NCI-H2029 (cell line): ENCODE measurements at places on chromosomes 2 and 18.

DNA sequence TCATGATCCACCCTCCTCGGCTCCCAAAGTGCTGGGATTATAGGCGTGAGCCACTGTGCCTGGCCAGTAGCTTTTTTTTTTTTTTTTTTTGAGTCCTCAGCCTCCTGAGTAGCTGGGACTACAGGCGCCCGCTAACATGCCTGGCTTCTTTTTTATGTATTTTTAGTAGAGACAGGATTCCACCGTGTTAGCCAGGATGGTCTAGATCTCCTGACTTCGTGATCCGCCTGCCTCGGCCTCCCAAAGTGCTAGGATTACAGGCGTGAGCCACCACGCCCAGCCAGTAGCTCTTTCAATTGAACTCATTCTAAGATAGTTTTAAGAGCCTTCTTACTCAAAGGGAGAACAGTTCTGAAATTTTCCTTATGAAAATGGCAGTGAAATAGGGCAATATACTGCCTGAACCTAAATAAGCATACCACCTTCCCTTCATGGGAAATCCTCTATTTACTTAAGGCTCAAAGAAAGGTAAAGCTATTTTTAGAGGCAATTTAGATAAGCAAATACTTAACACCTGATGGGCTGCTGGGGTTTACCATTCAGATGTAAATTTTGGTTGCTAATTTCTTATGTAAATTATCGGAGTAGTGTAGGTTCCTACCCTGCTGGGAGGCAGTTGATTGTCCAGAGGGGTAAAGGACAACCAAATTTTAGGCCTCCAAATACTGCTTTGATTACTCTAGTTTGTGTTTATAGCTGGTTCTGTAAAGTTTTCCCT is 144.7 kb downstream of the GREB1L start:
- no peak for DNase-seq

- DNase-seq = peak; percentile 1
Observed at GRCh38 chr2:95389245-95390119, 13.0 kb upstream of the FAHD2A start.

DNA sequence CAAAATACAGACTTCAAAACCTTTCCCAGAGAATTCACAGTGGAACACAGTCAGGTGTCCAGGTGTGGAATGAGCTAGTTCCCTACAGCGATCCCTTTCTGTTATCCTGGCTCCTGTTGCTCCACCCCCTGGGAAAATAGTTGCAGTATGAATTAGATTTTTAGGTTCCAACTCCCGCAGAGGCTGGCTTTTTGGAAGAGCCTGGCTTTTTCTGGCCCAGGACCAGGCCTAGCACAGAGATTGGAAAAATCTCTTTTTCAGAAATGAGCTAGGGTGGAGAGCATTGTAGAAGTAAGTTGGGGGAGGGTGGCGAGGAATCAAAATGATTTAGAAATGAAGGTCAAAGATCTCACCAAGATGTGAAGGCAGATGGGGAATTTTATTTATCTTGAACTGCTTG is 27.1 kb downstream of the COL5A2 start:
- DNase-seq = no peak

DNA sequence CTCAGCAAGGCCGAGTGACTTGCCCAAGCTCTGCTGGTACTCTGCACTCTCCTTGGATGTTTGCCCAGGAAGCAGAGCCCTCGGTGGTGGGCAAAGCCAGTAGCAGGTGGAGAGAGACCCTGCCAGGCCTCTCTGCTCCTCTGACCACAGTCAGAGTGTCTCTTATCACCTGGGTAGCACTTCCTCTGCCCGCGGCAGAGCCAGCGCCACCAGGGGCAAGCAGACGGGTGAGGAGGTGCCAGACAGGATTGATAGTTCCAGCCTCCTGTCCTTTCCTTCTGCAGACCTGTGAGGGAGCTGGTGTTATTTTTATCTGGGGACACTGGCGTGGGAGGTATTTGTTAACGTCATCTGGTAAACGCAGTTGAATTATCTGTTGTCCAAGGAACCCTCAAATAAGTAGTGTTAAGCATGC is 152.9 kb downstream of the SMAD7 start:
- DNase-seq = peak; percentile 36

DNA sequence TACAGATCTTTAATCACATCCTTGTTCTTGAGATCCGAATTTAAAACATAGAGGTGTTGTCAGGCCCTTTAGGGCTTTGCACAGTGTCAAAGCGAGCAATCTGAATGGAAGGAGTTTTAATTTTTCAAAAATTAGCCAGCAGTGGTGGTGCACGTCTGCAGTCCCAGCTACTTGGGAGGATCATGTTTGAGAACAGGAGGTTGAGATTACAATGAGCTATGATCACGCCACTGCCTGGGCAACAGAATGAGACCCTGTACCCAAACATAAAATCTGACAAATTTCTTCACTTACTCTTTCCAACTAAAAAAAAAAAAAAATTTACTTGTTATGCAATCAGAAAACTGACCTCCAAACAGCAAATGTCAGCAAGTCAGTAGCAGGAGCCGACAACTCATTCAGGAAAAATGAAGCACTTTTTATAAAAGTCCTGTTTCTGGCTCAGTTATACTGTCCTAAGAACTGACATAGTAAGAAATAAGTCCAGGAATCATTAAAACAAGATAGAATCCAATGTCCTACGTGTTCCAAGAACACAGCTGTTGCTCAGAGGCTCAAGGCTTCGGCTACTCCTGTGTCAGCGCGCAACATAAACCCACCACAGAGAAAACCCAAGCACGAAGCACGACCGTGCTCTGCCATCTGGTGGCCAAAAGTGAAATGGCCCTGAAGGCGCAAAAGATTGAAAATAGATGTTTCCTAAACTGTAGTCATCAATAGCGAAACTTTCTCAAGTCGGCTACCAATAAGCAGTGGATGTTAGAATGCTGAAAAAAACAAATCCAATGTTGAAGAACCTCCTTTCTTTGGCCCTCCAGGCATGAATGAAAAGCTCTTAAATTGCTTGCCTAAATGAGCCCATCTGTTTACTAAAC is 138.1 kb downstream of the INO80D start:
- DNase-seq = peak; percentile 16

DNA sequence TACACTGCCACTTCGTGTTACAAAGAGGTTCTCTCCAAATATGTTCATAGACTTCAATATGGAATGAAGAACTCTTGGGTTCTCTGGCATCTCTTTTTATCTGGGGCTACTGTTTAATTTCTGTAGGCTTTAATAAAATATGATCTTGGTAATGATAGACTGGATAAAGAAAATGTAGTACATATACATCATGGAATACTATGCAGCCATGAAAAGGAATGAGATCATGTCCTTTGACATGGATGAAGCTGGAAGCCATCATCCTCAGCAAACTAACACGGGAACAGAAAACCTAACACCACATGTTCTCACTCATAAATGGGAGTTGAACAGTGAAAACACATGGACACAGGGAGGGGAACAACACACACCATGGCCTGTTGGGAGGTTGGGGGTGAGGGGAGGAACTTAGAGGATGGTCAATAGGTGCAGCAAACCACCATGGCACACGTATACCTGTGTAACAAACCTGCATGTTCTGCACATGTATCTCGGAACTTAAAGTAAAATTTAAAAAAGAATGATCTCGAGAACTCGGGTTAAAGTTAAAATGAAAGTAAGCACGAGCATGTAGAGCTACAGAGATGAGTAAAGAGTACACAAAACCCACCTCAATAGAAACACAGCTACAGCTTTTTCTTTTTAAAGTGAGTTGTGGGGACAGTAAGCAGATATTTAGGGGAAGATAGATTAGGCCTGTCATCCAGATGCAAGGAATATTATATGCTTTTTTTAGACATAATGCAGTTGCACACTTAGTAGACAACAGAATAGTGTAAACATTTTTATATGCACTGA is 102.3 kb downstream of the SGPP2 start:
- DNase-seq = no peak

DNA sequence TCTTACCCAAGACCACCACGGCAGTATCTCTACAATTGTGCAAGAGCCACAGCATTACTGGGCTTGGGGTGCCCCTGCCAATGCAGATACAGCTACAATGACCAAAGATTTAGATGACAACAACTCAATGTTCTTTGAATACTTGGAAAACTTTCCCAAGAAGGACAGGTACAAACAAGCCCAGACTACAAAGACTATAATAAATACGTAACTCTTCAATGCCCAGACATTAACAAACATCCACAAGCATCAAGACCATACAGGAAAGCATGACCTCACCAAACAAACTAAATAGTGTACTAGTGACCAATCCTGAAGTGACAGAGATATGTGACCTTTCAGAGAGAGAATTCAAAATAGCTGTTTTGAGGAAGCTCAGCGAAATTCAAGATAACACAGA is 62.8 kb downstream of the ICA1L start:
- DNase-seq = no peak

DNA sequence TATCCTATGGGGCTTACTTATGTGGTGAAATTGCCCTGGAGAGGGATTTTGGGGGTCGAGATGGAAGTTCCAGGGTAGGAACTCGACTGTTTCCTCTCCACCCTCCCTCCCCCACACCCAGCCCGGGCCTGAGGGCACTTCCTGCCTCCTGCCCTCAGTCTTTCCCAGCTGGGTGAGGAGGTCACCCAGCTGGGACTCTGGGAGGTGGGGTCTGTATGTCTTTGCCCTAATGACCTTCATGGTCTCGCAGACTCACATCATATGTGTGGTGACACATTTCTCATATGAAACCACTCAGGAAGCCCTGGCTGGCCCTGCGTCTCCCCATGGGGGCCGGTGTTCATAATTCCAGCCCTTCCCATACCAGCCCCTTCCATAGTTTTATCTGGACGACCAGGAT is 12.4 kb downstream of the ATOH8 start:
- DNase-seq = no peak

GRCh38 chr2:232457121-232458011 is 1.4 kb downstream of the ALPI start:
- DNase-seq = no peak

- peak; percentile 83 for DNase-seq
Observed at GRCh38 chr2:122736279-122736678, 980.8 kb downstream of the TSN start.

GRCh38 chr2:25276569-25277465 is 64.9 kb downstream of the DNMT3A start:
- DNase-seq = no peak

- DNase-seq = no peak
Observed at GRCh38 chr2:202376460-202377206, 506 bp downstream of the BMPR2 start.

DNA sequence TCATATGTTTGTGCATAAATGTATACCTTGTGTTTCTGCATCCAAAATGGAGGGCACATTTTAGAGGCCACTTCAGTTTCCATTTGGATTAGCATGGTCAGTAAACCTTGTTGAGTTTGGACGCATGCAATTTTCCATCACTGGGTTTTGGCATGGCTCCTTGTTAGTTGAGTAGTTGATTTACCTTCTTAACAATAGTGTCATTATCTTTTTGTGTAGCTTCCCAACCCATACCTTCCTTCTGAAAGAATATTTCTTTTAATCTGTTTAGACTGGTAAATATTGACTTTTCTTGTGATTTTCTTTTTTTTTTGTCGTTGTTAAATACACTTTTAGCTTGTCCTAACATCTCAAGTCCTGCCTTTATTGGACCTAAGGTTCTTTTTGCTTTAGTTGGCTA is 15.5 kb downstream of the RPIA start:
- no peak for DNase-seq

- no peak for DNase-seq
Observed at GRCh38 chr2:73708527-73708926, 28.6 kb downstream of the TPRKB start.

- no peak for DNase-seq
Observed at GRCh38 chr2:219122202-219122980, 38.2 kb downstream of the NHEJ1 start.

- no peak for DNase-seq
Observed at GRCh38 chr2:49567021-49567420, 412.7 kb upstream of the FSHR start.
